ENCODE measurements at places on chromosomes 1 and 21.

GRCh38 chr1:213176341-213176740 lies 125.3 kb downstream of the RPS6KC1 start:
- no peak for DNase-seq

DNA sequence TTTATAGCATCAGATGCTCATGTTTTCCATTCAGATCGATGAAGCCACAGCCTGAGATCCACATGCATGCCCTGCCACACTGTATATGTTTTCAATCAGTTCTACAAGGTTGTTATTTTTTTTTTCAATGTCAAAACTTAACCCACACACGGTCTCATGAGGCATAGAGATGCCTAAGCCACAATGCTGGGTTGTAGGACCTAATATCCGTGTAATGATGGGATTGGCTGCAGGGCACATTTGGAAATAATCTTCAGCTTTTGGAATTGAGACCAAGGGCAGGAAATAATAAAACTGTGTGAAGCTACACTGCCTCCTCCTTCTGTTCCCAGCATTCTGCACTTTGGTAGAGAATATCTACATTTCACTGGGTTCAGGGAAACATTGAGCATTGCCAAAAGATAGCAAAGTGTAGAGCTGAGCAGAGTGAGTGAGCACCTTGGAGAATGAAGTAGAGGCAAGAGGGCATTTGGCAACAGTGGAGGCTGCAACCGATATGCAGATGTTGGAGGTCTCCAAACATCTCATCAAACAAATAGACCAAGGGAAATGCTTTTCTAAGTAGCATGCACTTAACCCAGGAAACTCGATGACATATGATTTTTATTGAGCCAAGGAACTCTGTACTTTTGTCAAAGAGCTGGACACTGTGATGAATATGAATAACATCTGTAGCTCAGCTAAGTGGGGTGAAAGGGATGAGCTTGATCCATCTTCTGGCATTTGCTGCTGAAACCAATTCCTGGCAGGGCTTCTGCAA lies 176.7 kb downstream of the LYPLAL1 start:
- no peak for DNase-seq

DNA sequence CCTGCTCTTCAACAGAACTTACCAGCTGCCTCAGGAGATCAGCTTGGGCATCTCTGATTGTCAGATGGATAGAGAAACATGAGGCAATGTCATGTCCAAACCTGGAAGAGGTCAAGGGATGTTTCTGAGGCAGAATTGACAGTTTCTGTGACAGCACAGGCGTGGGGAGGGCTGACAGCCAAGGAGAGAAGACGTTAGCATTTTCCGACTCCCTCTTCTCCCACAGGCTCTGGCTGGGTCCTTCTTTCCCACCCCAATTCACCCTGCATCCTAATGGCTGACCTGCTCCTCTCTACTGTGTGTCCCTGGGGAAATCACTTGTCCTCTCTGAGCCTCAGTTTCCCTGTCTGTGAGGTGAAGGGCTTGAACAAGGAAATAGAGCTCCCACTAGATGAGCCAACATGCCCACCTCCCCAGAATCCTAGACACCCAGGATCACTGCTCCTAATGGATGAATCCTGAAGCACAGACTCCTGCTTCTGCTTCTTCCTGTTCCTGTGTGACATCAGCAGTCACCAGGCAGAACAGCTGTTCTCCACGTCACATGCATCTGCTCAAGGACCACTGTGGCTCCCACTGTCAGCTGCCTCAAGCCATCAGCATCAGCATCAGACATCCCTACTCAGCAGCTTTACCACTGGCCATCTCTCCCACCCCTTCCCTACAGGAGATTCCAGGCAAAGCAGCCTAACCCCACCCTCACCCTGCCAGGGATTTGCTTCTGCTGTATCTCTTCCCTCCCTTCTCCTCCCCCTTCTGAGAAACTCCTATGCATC lies 408.0 kb downstream of the MATN1 start:
- no peak for DNase-seq

DNA sequence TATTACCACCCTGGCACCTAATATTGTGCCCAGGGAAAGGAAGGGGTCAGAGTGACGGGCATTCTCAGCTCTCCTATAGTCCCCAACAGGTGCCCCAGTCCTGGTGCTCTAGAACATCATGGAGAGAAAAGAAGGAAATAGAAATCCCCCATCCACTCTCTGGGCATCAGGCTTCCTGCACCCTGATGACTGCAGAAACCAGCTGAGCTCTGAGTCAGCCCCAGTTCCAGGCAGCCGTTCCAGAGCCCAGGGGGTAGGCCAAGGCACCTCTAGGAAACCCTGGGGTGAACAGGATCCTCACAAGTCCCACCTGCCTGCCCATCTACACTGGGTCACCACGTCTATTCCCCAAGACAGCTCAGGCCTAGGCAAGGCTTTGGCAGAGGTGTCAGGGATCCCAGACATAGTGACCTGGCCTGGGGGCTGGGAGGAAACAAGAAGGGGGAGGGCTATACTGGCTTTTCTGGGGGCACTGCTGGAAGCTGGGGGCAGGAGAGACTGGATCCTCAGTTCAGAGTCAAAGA lies 709 bp downstream of the NECTIN4 start:
- DNase-seq: no peak

GRCh38 chr1:190019717-190020116 lies 457.9 kb downstream of the BRINP3 start:
- DNase-seq: no peak

DNA sequence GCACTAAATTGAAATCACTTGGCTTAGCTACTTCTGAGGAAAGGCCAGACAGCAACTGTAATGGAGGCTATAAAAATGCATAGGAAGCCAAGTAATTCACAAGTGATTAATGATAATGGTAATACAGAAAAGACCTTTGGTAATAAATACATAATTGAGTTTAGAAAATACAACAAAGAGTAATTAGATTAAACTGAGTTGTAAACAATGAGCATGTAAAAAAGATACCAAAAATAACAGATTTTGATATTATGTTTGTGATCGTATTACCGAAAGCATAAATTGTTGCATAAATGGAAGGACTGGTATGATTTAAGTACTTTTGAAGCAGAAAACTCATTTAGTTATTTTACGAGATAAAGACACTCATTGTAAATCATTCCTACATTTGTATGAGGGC lies 556.7 kb upstream of the TMPRSS15 start:
- no peak for DNase-seq

DNA sequence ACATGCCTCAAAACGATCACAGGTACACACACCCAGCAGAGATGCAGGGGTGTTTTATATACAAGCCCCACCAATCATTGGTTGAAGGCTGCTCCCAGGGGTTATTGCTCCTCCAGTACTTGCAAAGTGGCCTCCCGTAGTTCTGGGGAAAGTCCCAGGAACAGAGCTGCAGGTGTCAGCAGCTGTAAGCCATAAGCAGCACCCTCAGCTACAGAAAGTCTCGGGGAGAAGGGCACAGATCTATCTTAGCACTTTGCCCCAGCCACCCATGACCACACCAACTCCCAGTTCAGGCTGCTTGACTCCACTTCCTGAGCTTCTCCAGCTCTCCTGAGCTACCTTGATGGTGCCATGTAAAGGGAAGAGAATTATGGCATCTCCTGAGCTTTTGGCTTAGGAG lies 222.7 kb upstream of the GJB5 start:
- DNase-seq: no peak

DNA sequence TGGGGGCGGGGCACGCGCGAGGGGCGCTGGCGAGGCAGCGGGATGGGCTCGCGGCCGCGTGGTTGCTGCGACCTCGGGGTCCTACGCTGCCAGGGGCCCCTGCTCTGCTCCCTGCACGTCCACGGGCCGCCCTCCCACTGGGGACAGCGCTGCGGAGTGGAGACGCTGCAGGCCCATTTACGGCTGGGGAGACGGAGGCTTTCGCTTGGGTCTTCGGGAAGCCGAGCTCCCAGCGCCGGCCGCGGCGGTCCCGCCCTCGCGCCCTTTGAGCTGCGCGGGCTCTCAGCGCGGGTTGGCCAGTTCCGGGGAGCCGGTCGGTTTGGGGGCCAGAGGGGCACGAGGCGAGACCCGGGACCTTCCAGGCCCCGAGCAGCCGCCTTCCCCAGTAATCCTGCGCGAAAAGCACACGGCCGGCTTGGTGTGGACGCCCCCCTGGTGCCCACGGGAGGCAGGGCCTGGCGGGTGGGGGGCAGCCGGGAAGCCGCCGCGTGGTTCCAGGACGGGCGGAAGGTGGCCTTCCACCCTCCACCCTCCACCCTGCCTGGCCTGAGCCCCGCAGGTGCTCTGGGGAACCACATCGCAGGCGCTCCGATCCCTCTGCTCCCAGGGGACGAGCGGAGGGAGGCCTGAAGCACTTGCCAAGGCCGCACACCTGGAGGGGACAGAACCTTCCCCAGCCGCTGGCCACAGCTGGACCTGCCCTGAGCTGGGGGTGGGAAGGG lies 570 bp upstream of the PEX10 start:
- no peak for DNase-seq

Measured in activated T-cell treated with anti-CD3 and anti-CD28 coated beads for 24 hours (primary cell).